AML-193 (cell line): ENCODE measurements at places on chromosomes 6 and 20.

DNA sequence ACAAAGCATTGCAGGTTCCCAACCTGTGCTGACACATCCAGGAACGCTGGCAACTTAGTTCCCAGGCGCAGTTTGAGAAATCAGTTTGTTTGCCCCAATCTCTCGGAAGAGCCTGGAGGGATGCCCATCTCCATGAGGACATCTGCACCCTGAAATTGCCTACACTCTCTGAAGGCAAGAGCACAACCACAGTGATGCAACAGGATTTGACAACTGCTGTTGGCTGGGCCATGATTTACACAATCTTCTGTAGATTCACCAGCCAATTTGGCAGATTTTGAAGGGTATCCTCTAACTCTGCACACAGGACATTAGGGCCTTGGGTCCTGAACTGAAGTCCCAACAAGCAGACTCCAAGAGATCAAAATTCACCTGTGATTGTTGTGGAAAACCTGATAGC lies 3.4 kb downstream of the APMAP start:
- peak; percentile 71 for DNase-seq

DNA sequence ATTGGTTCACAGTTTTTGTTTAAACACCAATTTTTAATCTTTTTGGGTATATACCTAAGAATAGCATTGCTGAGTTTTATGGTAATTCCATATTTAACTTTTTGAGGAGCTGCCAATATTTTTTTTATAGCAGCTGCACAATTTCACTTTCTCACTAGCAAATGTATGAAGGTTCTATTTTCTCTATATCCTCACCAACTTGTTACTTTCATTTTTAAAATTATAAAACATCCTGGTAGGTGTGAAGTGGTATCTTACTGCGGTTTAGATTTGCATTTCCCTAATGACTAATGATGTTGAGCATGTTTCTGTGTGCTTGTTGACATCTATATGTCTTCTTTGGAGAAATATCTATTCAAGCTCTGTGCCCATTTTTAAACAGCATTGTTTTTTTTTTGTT lies 452.1 kb downstream of the GRIK2 start:
- DNase-seq, result no peak

DNA sequence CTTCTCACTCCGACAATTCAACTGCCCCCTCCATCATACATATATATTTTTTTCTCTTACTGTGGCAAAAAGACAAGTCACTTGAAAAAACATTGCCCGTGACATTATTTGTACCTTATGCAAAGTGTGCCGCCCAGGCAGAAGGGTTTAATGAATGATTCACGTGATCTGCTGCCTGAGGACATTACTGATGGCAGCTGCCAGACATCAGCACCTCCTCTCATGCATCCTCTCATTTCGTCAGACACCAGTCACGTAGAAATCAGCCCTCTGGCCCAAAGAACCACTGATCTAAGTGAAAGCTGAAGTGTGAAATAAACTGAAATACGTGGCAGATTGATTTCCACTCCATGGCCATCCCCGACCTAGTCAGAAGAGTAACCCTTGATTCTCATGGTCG lies 218.8 kb upstream of the PDE10A start:
- DNase-seq, result no peak

GRCh38 chr20:57230247-57230646 lies 36.2 kb downstream of the BMP7 start:
- DNase-seq, result no peak

- no peak for DNase-seq
These were observed 30.0 kb upstream of the FBXL4 start for GRCh38 chr6:98977671-98978292.

DNA sequence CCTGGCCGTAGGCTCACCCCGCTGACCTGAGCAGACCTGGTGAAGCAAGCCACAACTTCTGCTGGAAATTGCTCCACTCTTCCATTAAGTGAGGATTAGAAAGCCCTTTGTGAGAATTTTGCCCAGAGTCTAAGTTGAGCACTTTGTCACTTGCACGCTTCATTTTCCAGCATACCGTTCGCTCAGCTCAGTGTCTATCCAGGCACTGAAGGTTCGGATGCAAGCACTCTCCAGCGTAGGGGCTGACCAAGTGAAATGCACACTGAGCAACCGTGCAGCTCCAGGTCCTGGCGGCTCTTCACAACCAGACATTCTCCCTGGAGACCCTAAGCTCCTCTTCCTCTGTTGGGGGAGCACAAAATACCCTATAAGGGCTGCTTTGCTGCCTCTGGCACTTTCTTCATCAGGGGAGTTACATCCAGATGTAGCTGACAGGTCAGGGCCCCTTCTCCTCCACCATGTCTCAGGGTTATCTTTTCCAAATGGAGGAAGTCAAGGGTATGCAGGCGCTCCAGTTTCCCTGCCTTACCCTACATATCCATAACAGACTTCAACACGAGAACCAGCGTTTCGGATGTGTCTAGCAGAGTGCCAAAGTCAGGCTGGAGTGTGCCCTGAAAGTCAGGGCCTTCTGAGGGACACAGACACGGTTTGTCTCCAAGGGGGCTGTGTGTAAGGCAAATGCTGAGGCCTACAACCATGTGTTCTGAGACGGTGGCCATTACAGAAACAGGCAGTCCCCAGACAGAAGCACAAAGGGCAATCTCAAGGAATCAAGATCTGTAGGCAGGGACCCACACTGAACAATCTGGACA lies 146.7 kb upstream of the AFDN start:
- DNase-seq, result no peak

- no peak for DNase-seq
These were observed 37.1 kb downstream of the SYNE1 start for GRCh38 chr6:152600022-152600421.

GRCh38 chr6:132131758-132132157 lies 180.6 kb upstream of the CCN2 start:
- DNase-seq, result no peak

- DNase-seq, result peak; percentile 91
These were observed 76.6 kb downstream of the SLX4IP start for GRCh38 chr20:10511509-10512251.

DNA sequence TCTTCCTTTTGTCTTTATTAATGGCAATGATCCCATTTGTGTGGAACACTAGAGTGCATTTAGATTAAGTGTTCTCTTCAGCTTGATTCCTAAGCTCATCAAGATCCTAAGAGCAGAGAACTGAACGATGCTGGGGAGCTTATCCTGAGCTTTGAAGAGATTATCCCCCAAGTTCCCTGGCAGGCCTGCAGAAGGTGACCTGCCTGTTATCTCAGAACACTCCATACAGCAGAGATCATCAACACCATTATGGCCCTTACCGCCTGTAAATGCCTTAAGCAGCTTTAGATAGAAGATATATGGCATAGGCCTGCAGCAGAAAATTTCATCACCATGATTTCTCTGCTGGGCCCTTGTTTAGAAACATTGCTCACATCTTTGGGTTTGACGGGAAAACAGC lies 779.9 kb upstream of the MAP3K7 start:
- no peak for DNase-seq

GRCh38 chr20:21147593-21147992 lies 21.7 kb downstream of the KIZ start:
- DNase-seq, result peak; percentile 24

DNA sequence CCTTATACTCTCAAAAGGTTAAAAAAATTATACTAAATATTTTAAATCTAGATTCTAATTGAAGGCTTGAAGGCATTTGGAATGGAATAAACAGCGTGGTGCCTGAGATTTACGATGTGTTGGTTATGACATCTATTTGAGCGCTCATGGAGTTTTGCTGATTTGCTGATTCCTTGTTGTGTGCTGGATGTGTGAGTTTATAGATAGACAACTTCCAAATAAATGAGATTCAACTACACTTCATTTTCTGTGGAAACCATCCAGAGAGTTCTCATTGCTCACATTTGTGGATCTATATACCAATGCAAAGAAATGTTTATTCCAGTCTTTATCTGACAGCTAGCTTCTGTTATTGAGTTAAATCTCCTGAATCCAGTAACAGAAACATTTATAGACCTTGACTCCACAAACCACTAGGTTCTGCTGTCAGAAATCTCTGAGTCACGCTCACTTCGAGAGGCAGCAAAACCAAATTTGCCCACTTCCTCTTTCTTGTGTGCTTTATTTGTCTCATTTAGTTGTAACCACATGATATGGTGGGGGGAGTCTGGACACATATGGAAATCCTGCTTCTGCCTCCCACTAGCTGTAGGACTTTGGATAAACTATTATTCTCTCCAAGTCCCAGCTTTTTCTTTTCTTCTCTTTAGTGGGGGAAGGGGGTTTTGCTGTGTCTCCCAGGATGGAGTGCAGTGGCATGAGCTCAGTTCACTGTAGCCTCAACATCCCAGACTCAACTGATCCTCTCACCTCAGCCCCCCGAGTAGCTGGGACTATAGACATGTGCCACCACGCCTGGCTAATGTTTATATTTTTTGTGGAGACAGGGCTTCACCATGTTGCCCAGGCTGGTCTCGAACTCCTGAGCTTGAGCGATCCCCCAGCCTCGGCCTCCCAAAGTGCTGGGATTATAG lies 54.5 kb downstream of the IPCEF1 start:
- DNase-seq, result peak; percentile 98

- no peak for DNase-seq
These were observed 437.5 kb upstream of the RGS17 start for GRCh38 chr6:153568628-153569027.

GRCh38 chr6:56851541-56852259 lies 103.2 kb upstream of the BEND6 start:
- DNase-seq, result peak; percentile 78

- no peak for DNase-seq
These were observed 64.1 kb upstream of the DDR1 start for GRCh38 chr6:30820193-30820592.

GRCh38 chr20:49122920-49123319 lies 65.2 kb downstream of the STAU1 start:
- DNase-seq, result no peak

GRCh38 chr20:17662333-17663039 lies 19.6 kb downstream of the RRBP1 start:
- no peak for DNase-seq

- no peak for DNase-seq
These were observed 64.1 kb downstream of the SASH1 start for GRCh38 chr6:148406579-148407371.

DNA sequence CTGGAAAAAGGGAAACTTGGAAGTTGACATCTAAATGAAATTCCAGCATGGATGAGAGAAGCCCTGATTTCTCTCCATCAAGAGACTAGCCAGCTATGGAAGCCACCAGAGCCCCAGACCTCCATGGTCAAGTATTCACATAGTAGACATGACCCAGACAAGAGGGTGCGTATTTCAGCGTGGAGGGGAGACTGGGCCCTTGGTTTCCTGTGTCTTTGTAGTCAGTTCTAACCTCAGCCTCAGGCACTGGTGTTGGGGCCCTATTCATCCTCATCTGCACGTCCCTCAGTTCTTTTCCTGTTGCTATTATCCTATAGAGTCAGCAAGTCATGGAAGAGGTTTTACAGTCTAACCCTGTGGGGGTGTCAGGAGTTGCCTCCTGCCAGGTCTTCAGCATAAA lies 12.5 kb downstream of the GNL1 start:
- no peak for DNase-seq

DNA sequence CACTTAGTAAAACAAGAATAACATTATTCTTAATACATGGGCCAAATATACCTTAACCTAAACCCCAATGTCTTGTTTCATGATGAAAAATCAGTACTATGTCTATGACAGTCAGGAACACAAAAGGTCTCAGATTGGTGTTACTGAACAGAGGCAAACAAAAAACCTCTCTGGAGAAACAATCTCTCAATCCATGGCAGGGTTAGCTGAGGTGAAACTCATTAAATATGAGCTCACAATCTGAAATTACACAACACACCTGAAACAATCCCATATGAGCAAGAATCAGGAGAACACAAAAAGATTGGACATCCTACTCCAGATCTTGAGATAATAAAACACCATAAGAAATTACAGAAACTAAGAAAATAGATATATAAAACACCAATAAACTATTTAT lies 6.5 kb upstream of the SLC17A4 start:
- no peak for DNase-seq

DNA sequence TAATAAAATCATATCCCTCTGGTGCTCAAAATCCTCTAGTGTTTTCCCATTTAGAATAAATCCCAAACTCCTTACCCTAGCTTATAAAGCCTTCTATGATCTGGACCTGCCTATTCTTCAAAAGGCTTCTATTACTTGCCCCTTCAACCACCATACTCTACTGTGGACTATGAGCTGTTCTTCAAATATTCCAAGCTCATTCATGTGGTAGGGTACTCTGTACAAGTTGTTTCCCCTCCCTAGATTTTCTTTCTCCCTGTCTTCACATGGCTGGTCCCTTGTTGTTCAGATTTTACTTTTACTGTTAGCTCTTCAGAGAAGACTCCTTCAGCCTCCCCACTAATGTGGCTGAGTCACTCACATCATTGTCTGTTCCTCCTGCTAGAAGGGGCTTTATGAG lies 193.2 kb downstream of the OGFRL1 start:
- no peak for DNase-seq

DNA sequence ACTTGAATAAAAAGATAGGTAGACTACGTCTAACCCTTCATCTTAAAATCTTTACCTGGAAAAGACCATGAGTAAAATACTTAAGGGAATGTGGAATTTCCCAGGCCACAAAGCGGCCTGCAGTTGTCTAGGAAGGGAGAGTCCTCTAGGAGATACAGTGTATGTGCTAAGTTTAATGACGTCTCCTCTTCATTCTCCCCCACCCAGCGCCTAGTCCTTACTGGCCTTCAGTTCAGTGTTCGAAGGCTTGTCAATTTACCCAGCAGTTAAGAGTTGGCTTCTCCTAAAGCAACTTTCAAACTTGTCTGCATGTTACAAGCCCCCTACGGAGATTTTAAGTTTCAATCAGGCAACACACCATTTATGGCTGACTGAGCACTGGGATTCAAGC lies 35.2 kb downstream of the HFE start:
- no peak for DNase-seq

- DNase-seq, result no peak
These were observed 18.9 kb downstream of the MAN1A1 start for GRCh38 chr6:119330520-119331113.

- no peak for DNase-seq
These were observed 274.1 kb downstream of the TFAP2A start for GRCh38 chr6:10140824-10141223.

DNA sequence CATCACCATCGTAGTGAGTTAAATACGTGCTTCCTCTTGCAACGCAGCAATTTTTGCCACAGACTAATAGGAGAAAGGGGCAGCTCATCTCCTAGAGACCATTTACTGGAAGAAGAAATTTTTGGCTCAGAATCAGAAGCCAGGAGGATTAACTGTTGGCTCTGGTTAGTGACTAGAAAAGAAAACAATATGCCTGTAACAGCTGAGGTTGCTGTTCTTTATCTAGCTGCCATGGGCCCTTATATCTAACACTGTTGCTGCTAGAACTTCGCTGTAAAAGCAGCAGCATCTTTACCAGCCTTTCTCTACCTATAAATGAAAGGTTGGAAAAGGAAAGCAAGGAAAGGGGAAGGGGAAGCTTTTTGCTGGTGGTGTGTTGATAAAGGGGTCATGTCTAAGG lies 65.9 kb downstream of the FAM135A start:
- DNase-seq, result no peak

- DNase-seq, result peak; percentile 54
These were observed 110.8 kb upstream of the MLN start for GRCh38 chr6:33914645-33915044.

GRCh38 chr6:72941751-72942150 lies 283.5 kb downstream of the KHDC1L start:
- no peak for DNase-seq

- DNase-seq, result no peak
These were observed 188.3 kb upstream of the MCHR2 start for GRCh38 chr6:100182313-100182712.
